CD4-positive, alpha-beta T cell treated with Interleukin-17A for 1 hour (primary cell): ENCODE measurements at places on chromosomes 11 and 22.

DNA sequence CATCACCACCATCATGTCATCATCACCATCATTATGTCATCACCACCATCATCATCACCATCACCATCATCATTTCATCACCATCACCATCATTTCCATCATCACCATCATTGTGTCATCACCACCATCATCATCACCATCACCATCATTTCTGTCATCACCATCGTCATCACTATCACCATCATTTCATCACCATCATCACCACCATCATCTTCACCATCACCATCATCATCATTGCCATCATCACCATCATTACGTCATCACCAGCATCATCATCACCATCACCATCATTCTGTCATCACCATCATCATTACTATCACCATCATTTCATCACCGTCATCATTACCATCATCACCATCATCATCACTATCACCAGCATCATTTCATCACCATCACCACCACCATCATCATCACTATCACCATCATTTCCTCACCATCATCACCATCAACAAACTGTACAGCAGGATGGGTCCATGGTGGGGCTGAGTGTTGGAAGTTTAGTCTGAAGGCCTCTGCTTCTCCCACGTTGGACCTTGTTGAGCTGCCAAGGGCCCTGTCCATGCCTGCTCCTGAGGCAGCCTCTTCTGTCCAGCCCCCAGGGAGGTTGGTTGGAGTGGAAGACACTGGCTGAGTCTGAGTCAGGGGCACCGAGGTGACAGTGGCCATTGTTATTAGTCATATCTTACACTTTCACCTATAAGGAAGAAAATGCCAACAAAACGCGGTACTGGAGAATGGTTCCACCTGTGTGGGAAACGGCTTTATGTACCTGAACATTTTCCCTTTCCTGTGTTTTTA, 247.1 kb downstream of the TBC1D22A start:
- DNase-seq = no peak

- DNase-seq = no peak
Measured at GRCh38 chr11:73113426-73113825, 28.7 kb downstream of the FCHSD2 start.

DNA sequence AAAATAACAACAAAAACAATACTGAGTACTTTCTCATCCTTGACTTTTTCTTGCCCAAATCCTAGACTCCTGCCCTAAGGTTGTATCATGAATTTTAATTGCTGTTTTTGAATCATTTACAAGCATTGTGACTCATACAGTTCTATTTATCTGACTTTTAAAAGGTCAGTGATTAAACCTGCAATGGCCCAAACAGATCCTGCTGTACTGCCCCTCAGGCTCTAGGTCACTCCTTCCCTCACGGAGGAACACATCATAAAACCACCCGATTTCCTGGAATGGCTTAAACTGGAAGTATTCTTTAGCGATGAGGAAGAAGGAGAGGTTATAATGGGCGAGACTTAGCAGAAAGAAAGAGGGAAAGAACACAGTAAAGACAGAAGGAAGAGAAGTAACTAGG, 12.3 kb downstream of the ARFGAP3 start:
- no peak for DNase-seq

GRCh38 chr11:19698493-19699292, 13.9 kb upstream of the NAV2 start:
- DNase-seq = no peak

- no peak for DNase-seq
Measured at GRCh38 chr22:40037320-40037719, 42.6 kb downstream of the FAM83F start.

DNA sequence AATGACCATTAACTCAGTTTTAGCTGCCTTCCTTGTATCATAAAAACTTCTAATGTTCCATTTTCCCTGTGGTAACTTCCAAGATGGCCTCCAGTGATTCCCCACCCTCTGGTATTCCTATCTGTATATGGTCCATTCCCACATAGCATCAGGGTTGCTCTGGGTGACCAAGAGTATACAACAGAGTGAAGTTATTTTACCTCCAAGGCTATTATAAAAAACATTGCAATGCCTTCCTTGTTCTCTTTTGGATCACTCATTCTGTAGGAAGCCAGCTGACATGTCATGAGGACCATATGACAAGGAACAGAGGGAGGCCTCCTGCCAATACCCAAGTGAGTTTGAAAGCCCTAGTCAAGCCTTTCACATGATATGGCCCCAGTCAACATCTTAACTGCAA, 30.1 kb downstream of the ZNF280B start:
- no peak for DNase-seq

- DNase-seq = no peak
Measured at GRCh38 chr11:77316733-77317342, 15.4 kb upstream of the GDPD4 start.

GRCh38 chr22:23063539-23064380, 6.6 kb upstream of the GNAZ start:
- no peak for DNase-seq

DNA sequence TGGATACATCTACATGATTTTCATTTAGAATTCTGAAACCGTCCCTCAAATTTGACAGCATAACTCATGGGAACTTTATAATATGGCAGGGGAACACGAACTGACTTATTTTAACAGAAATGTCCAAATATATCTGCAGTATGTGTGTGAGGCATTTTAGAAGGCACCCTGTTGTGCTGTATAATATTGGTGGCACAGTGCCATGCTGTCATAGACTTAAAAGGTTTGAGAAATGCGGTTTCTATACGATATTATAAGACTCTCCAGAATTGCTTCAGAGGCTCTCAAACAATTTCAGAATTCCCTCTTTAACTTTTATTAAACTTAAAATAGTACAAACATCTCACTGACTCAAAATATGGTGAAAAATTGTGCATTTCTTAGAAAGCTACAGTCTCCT, 181.6 kb downstream of the MSANTD4 start:
- no peak for DNase-seq

DNA sequence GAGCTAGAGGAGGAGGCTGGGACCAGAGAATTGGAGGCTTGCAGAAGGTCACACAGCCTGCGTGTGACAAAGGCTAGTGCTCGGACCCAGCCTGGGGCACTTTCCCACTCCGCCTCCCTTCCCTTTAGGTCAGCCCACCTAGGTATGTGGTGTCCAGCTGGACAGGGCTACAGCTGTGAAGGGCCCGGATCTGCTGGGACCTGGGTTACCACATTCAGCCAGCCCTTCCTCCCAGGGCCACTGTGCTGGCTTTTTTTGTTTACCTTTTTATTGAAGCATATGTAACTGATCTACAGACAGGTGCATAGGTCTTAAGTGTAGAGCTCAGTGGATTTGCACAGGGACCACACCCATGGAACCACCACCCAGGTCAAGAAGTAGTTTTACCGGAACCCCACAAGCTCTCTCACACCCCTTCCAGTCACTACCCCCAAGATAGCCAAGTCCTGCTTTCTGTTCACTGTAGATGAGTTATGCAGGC, 8.7 kb downstream of the CAPN5 start:
- DNase-seq = no peak

- no peak for DNase-seq
Measured at GRCh38 chr11:72738199-72739141, 13.7 kb downstream of the ARAP1 start.

DNA sequence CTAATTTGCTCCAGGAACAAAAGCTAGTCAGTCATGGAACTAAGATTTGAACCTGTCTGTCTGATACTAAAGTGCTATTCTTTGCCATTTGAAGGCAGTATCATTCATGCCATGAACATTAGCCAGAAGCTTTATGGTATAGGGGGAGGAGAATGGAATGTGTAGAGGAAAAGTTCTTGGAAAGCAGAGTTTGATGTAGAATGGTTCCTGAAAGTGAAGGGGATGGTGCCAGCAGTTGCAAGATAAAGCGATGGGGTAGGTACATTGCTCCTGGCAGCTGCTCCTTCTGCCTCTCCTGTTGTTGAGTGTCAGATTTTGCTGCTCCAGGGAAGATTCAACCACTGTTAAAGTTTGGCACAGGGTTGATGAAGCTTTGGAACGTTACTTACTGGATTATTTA, 53.4 kb downstream of the ARHGAP42 start:
- no peak for DNase-seq

- no peak for DNase-seq
Measured at GRCh38 chr11:36953976-36954375, 355.9 kb upstream of the RAG2 start.

DNA sequence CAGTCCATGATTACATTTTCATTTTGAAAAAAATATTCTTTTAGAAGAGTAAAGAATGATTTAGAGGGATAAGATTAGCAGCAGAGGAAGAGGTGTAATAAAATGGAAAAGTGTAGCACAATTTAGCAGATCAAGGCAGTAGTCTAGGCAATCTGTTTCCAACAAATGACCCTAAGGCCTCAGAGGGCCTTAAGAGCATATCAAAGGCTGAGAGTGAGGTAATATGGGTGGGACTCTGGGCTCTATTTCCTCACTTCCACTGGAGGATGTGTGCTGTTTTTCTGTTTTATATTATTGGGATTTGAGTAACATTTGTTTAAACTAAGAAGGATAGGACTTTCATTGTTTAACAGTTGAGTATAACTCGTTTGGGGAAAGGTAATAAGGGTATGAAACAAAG, 28.8 kb downstream of the CCDC81 start:
- no peak for DNase-seq

DNA sequence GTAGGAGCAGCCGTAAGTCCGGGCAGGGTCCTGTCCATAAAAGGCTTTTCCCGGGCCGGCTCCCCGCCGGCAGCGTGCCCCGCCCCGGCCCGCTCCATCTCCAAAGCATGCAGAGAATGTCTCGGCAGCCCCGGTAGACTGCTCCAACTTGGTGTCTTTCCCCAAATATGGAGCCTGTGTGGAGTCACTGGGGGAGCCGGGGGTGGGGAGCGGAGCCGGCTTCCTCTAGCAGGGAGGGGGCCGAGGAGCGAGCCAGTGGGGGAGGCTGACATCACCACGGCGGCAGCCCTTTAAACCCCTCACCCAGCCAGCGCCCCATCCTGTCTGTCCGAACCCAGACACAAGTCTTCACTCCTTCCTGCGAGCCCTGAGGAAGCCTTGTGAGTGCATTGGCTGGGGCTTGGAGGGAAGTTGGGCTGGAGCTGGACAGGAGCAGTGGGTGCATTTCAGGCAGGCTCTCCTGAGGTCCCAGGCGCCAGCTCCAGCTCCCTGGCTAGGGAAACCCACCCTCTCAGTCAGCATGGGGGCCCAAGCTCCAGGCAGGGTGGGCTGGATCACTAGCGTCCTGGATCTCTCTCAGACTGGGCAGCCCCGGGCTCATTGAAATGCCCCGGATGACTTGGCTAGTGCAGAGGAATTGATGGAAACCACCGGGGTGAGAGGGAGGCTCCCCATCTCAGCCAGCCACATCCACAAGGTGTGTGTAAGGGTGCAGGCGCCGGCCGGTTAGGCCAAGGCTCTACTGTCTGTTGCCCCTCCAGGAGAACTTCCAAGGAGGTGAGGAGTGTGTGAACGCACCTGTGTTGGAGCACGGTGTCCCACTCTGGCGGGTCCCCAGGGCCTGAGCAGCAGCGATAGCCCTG, at the start of gene TAGLN:
Gene TAGLN, plus strand, starts transcription at position 318 of the 863 bp plus-strand sequence. CDS start 3,644 bp downstream, outside the sequence.
- no peak for DNase-seq

- no peak for DNase-seq
Measured at GRCh38 chr11:27886857-27887256, 186.6 kb upstream of the BDNF start.

DNA sequence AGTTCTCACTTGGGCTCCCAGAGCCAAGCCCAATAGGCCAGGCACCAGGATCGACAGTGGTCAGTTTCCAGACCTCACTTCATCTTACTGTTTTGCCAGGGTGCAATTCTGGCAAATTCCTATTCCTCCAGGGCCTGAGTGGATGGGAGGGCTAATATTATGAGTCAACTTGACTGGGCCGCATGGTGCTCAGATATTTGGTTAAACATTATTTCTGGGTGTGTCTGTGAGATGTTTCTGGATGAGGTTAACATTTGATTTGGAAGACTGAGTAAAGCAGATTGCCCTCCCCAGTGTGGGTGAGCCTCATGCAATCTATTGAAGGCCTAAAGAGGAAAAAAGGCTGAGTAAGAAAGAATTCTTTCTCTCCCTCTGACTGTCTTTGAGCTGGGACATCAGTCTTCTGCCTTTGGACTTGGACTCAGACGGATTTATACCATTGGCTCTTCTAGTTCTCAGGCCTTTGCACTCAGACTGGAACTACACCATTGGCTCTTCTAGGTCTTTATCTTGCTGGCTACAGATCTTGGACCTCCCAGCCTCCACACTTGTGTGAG, 132.9 kb upstream of the ZBED5 start:
- no peak for DNase-seq

DNA sequence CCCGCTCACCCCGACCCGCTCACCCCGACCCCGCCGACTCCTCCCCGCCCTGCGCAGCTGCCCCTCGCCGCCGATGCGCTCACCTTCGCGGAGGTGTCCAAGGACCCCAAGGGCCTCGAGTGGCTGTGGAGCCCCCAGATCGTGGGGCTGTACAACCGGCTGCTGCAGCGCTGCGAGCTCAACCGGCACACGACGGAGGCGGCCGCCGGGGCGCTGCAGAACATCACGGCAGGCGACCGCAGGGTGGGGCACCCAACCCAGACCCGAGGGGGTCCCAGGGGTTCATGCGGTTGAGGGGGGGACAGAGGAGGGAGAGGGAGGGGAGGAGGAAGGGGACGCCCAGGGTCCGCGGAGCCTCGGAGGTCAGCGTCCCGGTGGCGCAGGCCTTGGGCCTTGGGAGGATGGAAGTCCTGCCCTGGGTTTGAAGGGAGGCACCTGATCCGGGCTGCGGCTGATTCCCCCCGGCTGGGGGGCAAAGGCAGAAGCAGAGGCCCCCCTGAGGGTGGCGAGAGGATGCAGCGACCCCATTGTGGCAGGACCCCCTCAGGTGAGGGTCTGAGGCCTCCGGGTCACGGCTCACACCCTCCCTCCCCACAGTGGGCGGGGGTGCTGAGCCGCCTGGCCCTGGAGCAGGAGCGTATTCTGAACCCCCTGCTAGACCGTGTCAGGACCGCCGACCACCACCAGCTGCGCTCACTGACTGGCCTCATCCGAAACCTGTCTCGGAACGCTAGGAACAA, 9.2 kb downstream of the PKP3 start:
- no peak for DNase-seq

- DNase-seq = no peak
Measured at GRCh38 chr22:38935023-38935422, 22.4 kb upstream of the APOBEC3A start.

GRCh38 chr11:113153847-113154246, 160.5 kb upstream of the TTC12 start:
- DNase-seq = no peak
